ENCODE measurements at places on chromosomes 5 and 9.
A peak's percentile ranks its signal among the peaks of the same experiment; 100 is the strongest.

DNA sequence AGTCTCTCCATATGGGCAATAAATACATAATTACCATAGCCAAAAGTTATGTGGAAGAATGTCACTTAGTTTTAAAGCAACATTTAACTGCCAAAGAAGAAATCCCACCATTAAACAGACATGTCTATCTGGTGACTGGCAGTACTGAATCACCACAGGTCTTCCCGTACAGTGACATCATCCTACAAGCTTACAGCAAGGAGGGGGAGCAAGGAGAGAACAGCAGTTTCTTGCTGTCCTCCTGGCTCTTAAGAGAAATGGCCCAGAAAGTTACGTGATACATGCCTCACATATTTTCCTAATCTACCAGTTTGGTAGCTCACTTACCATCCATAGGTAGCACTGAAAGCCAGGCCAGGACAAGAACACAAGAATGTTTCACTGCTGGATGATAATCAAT lies 671.0 kb downstream of the DMRTA1 start:
- no peak for DNase-seq

DNA sequence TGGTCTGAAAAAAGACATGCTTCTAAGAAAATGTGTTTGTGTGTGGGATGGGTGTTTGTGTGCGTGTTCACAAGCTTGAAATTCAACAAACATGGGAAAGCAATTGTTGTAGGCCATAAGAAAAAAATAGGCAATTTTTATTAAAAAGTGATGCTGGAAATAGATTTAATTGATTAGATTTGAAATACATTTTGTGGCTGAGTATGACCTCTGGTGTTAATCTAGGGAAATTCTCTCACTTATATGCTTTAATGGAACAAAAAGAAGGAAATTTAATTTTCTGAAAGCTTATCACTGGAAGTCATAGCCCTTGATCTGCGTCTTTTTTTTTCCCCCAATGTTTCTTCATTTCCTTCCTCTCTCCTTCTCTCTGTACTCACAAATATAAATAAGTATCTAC lies 3.5 kb upstream of the KCNN2 start:
- no peak for DNase-seq

DNA sequence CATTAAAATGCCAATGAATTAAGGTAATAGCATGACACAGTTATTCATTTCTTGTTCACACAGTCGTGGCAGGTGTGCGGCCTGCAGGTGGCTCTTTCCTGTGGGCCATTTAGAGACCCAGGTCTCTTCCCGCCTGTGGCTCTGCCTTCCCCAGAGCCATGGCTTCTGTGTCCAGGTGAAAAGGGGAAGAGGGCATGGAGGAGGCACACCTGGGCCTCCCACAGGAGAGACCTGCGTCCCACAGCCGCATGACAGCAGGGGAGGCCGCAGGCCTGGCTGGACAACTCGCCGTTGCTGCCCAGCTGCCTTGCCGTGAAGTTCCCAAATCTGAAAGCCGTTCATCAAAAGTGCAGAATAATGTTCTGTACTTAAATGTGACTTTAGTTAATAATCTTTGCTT lies 14.4 kb upstream of the PLEKHG4B start:
- no peak for DNase-seq

- no peak for DNase-seq
These were observed 25.2 kb downstream of the PIK3R1 start for GRCh38 chr5:68240771-68241170.

DNA sequence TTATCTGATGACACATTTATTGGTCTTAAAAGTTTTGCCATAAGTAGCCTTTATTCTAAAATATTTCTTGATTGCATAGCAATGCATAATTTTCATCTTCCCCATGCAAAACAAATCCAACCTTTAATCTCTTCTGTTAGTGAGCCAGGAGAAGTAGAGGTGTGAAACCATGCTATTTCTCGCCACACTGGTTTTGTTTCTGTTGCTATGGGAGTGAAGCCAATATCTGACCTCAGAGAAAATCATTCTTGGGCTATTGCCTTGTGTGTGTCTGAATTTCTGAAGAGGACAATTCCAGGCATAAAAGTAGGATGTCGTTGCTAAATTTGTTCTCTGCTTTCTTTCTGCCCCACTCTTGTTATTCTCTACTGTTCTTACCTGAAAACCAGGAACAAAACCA lies 183.6 kb downstream of the PTTG1 start:
- DNase-seq: no peak

GRCh38 chr5:40378396-40379177 lies 301.1 kb upstream of the PTGER4 start:
- DNase-seq: no peak

GRCh38 chr9:76027861-76028260 lies 137.4 kb downstream of the PCSK5 start:
- no peak for DNase-seq

- DNase-seq: peak; percentile 32
These were observed 14.3 kb upstream of the NR4A3 start for GRCh38 chr9:99807276-99807852.

DNA sequence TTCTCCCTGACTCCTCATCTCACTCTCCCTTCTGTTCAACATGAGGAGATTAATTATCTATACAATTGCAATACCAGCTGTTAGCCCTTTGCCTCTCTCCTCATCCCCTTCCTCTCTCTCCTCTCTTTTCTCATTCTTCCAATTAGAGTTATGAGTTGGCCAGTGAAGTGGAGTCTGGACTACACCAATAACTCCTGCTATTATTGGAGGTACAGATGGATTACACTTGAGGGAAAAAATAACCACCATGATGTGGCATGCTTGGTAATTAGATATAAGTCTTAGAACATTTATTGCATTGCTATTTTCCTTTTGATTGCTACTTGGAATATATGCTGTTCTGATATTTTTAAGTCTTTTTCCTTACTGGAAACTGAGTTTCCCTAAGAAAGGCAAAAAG lies 159.2 kb downstream of the FRMD3 start:
- no peak for DNase-seq

GRCh38 chr9:78884611-78885150 lies 587.8 kb downstream of the PSAT1 start:
- DNase-seq: no peak

- no peak for DNase-seq
These were observed 482 bp downstream of the IARS1 start for GRCh38 chr9:92293075-92293354.

DNA sequence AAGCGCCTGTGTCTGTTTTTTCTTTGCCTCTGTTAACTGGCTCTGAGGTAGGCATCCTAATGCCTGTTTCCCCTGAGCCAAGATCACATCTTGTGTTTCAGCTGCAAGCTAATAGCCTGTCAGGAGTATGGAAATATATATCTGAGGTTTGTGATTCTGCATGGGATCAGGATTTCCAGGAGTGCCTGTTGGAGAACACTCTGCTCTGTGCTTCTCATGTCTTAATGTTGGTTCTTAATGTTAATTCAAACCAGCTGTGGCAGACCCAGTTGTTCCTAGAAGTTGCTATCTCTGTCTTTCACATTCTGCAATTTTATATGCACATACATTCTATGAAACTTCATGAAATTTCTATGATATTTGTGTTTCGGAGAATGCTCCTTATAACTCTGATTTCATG lies 72.1 kb downstream of the PGM5 start:
- no peak for DNase-seq

GRCh38 chr5:145246961-145247744 lies 588.0 kb downstream of the PRELID2 start:
- DNase-seq: no peak

- DNase-seq: no peak
These were observed 59.5 kb upstream of the ALDH1B1 start for GRCh38 chr9:38333047-38333446.

DNA sequence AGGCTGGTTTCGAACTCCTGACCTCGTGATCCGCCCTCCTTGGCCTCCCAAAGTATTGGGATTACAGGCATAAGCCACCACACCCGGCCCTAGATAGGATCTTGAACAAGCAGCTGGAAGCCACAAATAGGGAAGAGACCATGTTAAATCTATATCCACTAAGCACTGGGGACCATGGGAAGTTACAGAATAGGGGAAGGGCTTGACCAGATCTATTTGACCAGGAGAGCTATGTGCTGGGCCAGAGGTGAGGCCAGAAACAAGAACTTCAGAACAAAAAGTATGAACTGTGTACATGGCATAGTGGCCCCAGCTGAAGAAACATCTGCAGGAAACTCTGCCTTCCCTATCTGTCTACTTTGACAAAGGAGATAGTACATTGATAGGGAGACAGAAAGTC lies 10.8 kb downstream of the KLF4 start:
- no peak for DNase-seq

- no peak for DNase-seq
These were observed 2186.5 kb upstream of the ACO1 start for GRCh38 chr9:30197954-30198353.

DNA sequence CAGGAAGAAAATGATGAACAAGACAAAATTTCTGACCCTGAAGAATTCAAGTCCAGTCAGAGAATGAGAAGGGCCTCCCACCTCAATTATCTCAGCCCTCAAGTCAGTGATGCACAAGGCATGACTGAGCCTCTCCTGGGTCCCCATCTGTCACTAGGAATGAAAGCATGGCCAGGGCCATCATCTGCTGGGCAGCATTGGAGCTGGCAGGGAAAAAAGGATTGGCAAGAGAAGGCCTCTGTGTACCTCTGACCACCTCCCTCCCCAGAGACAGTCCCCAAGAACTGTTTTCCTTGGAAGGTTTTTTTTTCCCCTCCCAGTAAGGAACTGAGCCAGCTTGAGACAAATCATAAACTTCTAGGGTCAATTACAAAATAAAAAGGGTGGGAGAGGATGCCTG lies 76.7 kb downstream of the KLHL3 start:
- no peak for DNase-seq
